ENCODE measurements at places on chromosomes 2 and 18. TPM values are rescaled to one million over a fixed set of nuclear protein-coding genes. Genes with fewer than 3 reads are reported as not detected.

The MRO gene
- total RNA-seq: 0.05 TPM

The HAUS1 gene
- total RNA-seq: 24.6 TPM

GRCh38 chr2:41199334-41199733, 747.4 kb upstream of the SLC8A1 start:
- no peak for DNase-seq

DNA sequence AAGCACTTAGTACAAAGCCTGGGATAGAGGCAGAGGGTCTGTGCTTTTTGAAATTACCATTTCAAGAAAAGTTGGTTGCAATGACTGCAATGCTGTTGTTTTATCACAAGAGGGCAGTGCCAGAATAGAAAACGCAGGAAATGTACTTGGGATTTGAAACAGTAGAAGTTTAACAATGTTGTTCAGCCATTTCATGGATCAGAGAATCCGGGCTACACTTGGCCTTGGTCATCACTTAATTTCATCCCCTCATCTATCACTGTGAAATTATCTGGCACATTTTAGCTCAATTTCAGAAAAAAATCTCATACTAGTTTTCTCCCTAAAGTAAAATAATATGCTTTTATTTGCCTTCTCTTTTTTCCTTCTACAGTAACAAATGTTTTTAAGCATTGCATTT, 70.8 kb downstream of the RAPGEF4 start:
- no peak for DNase-seq

DNA sequence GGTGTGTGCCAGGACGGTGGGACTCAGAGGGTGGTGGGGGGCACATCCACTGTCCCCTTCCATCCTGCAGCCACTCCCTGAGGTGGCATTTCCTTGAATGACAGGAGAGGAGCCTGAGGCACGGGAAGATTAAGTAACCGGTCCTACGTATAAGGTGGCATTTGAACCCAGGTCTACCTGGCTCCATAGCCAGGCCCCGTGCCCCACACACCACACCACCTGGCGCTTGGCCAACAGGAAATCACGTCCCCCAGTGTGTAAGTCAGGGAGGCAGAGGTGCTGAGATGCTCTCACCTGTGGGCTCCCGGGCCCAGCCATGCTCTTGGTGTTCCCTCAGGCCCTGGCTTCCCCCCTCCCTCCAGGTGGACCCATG, 53.7 kb downstream of the HPCAL1 start:
- no peak for DNase-seq
